ENCODE measurements at places on chromosomes 6 and 20.
A peak's percentile ranks its signal among the peaks of the same experiment; 100 is the strongest.

DNA sequence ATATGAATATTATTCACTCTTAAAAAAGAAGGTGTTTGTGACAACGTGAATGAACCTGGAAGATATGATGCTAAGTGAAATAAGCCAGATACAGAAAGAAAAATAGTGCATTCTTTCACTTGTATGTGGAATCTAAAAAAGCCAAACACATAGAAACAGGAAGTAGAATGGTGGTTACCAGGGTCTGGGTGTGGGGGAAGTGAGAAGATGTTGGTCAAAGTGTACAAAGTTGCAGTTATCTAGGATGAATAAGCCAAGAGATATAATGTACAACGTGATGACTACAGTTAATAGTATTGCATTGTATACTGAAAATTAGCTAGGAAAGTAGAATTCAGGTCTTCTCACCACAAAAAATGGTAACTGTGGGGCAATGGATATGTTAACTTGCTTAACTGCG lies 151.1 kb upstream of the HCRTR2 start:
- no peak for DNase-seq

GRCh38 chr6:5081955-5082354 lies 3.2 kb upstream of the PPP1R3G start:
- peak; percentile 27 for DNase-seq

DNA sequence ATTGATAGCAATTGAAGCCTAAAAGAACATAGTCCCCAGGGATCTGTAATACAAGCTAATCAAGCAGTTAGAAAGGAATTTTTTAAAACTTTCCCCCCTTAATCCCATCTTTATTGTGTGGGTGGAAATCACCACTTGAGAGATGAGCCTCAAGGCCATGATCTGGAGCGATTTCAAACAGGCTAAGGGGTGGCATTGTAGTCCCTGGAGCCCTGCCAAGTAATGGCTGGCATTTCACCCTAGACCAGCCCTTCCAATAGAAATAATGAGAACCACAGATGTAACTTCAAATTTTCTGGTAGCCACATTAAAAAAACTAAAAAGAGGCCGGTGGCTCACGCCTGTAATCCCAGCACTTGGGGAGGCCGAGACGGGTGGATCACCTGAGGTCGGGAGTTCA lies 46.9 kb downstream of the PRDM1 start:
- no peak for DNase-seq

GRCh38 chr6:41463062-41463930 lies 82.9 kb upstream of the FOXP4 start:
- peak; percentile 78 for DNase-seq

- no peak for DNase-seq
Measured at GRCh38 chr20:37420610-37421009, 74.7 kb downstream of the SRC start.

DNA sequence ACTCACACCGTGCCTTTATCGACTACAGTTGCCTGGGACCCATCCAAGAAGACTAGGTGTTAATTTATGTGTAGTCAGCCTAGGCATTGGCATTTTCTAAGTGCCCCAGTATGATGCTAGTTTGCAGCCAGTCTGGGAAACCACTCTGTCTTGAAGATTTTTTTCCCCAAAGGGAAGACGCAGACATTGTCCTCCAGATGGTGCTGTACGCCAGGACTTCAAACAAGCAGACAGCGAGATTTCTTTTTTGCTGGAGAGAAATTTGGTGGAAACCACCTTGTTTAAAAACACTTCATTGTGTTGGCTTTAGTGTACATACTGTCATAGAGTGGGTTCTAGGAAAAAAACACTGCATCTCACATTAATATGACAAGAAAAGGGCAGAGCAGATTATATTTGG lies 30.0 kb downstream of the ALDH5A1 start:
- peak; percentile 12 for DNase-seq

GRCh38 chr20:8117636-8118035 lies 14.4 kb upstream of the PLCB1 start:
- no peak for DNase-seq

- no peak for DNase-seq
Measured at GRCh38 chr6:1615151-1615852, 5.6 kb downstream of the FOXC1 start.

GRCh38 chr6:108732091-108732870 lies 115.9 kb upstream of the ARMC2 start:
- DNase-seq, result no peak

GRCh38 chr6:26594730-26595632 lies 1.8 kb upstream of the ABT1 start:
- DNase-seq, result peak; percentile 32

DNA sequence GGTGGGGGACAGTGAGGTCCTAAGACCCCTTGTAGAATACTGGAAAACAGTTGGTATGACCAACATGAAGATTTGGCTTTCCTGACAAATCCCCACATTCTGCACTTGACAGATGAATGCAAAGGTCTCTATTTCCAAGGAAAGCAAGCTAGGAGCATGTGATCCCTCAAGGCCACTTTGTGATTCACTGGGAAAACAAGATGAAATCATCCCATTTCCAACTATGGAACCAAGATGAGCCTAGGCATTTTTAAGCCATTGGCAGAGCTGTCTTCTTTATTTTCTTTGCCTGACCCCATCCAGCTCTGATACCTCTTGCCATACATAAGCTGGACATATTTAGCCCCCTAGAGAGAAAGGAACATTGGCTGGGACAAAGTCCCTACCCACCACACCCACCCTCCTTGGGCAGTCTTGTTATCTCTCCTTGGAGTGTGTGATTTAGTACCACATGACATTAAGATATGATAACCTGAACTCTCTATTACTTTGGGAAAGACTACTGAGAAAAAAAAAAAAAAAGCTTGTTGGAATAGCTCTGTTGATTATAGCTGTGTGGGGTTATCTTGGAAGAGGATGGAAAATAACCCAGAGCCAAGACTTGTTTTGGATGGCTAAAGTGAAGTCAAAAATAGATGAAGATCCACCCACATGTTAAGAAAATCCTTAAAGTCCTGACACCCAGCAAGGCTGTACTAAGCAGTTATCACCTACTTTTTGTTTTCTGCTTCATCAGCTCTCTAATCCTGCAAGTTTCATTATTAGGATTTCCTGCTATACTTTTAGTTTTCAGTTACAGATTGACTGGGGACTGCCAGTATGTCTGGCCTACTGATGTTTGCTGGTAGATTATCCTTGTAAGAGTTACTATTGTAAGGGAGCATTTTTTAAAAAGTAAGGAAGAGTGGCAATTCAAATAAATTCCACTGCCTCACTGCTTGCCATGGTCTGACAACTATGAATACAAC lies 90.1 kb upstream of the PREP start:
- no peak for DNase-seq

- no peak for DNase-seq
Measured at GRCh38 chr6:1337791-1338190, 25.9 kb downstream of the FOXQ1 start.

DNA sequence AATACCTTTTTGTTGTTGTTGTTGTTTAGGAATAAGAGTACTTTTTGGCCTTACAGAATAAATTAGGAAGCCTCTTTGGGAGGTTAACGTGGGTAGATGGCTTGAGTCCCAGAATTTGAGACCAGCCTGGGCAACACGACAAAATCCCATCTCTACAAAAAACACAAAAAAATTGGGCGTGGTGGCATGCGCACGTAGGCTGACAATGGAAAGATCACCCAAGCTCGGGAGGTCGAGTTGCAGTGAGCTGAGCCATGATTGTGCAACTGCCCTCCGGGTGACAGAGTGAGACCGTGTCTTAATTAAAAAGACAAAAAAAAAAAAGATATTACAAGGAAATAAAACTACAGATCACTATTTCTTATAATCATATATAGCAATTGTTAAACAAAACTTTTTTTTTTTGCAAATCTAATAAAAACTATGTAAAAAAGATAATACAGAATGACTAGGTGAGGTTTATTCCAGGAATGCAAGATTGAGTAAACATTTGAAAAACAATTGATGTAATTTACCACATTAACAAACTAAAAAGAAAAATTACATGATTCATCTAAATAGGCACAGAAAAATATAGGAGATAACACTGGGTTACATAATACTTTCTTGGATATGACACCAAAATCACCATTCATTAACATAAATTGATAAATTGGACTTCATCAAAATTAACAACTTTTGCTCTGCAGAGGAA lies 43.6 kb upstream of the ASCC3 start:
- DNase-seq, result no peak

- no peak for DNase-seq
Measured at GRCh38 chr6:72873433-72873832, 251.6 kb downstream of the KCNQ5 start.

GRCh38 chr20:57844626-57845596 lies 135.1 kb upstream of the PMEPA1 start:
- DNase-seq, result no peak

GRCh38 chr6:15341311-15342001 lies 95.6 kb downstream of the JARID2 start:
- peak; percentile 48 for DNase-seq

DNA sequence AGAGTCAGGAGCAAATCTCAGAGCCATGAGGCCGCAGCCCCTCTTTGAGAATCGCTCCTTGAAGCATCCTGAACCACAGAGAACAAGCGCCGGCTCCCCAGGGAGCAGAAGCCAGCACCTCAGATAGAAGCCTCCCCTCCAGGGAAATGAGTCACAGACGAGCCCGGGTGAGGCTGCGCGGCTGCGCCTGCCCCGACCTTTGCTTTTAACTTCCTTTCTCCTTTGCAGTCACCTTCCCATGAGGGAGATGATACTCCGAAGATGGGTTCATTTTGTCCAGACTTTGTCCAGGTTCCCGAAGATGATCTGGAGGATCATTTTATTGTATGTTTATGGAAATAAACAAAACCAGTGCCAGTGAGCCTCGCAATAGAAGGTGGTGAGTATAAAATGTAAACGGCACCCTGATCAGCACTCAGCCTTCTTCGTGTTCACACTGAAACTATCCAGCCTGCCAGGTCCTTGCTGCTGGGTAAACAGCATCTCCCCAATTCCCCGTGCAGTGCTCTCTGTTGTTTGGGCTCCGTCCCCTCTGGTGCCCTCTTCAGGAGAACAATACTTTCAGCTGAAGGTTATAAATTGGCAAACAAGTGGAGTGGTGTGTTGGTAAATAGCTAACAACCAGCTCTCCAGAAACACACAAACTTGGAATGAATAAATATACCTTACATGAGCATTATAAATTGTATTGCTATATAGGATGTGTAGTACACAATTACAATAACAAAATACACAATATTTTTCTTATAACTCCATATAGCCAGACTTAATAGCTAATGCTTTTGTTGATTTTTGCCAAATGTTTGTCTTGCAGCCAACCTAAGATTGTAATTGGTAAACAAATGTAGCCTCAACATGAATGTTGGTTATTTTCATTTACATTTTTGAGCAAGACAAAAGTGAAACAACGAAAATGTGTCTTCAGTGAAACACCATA lies 41.4 kb upstream of the TMEM181 start:
- DNase-seq, result peak; percentile 74

DNA sequence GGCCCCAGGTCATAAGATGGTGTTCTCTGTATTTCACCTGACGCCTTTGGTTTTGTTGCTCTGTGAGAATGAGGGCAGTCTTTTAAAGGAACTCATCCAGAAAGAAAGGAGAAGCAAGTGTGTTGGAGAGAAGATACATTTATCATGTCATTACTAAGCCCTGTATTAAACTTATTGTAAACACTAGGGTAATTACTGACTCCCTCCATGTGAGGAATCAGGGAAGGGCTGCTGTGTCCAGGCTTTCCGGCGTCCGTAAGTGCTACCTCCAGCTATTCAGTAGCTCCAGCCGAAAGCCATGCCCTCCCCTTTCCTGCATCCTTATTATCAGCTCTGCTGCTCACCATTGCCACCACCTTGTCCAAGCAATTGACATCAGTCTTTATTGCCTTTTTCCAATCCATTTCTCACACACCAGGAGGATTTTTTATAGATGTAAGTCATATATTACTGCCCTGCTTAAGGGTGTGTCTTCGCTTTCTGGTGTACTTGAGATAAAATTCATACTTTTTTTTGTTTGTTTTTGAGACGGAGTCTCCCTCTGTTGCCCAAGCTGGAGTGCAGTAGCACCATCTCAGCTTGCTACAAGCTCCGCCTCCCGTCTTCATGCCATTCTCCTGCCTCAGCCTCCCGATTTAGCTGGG lies 94.7 kb downstream of the RPP40 start:
- DNase-seq, result no peak

- DNase-seq, result peak; percentile 45
Measured at GRCh38 chr6:5670811-5671561, 335.7 kb downstream of the NRN1 start.

- peak; percentile 11 for DNase-seq
Measured at GRCh38 chr6:156718647-156719394, 58.4 kb upstream of the ARID1B start.

DNA sequence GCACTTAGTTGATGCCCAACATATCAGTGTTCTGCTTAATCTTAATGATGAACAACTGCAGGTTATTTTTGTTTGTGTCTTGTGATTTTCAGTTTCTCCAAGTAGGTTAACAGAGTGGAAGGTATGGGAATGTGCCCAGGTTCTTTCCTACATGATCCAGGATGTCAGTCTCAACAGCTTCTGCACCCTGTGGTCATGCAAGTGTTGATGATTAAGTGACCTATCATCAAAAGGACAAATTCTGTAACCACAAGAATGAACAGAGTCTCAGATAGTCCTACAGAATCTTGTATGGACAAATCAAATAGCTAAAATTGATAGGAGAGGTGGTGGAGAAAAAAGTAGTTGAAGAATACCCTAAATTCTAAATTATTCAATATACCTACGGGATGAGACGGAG lies 26.1 kb downstream of the MAN1A1 start:
- no peak for DNase-seq

Data from lung microvascular endothelial cell (primary cell).